ENCODE measurements at places on chromosomes 2 and 18. TPM values are rescaled to one million over a fixed set of nuclear protein-coding genes. Genes with fewer than 3 reads are reported as not detected.
A peak's percentile ranks its signal among the peaks of the same experiment; 100 is the strongest.

DNA sequence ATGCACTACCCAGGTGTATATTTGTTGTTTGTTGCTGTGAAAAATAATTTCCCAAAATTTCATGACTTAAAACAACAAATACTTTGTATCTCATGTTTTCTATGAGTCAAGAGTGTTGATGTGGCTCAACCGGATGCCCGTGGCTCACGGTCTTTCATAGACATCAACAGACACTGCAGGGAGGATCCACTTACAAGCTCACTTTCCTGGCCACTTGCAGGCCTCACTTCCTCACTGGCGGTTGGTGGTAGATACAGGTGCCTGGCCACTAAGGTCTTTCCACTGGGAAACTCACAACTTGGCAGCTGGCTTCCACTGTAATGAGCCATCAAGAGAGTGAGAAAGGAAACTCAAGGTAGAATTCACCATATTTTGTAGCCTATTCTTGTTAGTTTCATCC, 662.9 kb downstream of the IRS1 start:
- no peak overlapping the region for H3K4me3 ChIP-seq
- H3K27ac ChIP-seq = peak overlapping the region; percentile 67
- no peaks in the 10 kb centered on the region for H3K36me3 ChIP-seq
- DNase-seq = peak; percentile 53
- H3K4me1 ChIP-seq = peaks cover 21% of the 10 kb centered on the region

Gene FAM110C
- not detected for total RNA-seq

Gene CCL20
- total RNA-seq = 0.92 TPM

DNA sequence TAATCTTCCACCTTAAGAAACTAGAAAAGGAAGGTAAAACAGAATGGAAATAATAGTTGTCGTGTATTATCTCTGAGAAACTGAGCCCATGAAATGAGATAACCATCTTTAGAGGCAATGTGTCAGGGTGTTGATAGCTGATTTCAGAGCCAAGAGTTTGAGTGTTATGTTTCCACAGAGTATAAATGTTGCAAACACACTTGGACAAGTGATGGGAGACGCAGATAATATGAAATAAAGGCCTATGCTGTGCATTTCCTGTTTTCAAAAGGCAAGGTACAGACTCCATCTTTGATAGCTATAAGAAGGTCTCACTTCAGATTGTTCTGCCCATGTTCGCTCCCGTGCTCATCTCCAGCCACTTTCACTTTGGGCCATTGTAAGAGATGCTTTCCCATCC, 25.9 kb upstream of the DNER start:
- no peaks in the 10 kb centered on the region for H3K4me1 ChIP-seq
- no peak for DNase-seq
- H3K36me3 ChIP-seq = no peaks in the 10 kb centered on the region
- H3K27ac ChIP-seq = no peak overlapping the region
- no peak overlapping the region for H3K4me3 ChIP-seq
- H3K27me3 ChIP-seq = no peaks in the 10 kb centered on the region

Gene RUFY4
- not detected for total RNA-seq
